NCI-H2081 (cell line): ENCODE measurements at places on chromosomes 12 and 14.

- DNase-seq: no peak
Observed at GRCh38 chr12:98406378-98406777, 109.0 kb upstream of the TMPO start.

- no peak for DNase-seq
Observed at GRCh38 chr14:69101331-69101826, 51.5 kb downstream of the DCAF5 start.

- no peak for DNase-seq
Observed at GRCh38 chr12:1799051-1799881, 21.1 kb upstream of the LRTM2 start.

DNA sequence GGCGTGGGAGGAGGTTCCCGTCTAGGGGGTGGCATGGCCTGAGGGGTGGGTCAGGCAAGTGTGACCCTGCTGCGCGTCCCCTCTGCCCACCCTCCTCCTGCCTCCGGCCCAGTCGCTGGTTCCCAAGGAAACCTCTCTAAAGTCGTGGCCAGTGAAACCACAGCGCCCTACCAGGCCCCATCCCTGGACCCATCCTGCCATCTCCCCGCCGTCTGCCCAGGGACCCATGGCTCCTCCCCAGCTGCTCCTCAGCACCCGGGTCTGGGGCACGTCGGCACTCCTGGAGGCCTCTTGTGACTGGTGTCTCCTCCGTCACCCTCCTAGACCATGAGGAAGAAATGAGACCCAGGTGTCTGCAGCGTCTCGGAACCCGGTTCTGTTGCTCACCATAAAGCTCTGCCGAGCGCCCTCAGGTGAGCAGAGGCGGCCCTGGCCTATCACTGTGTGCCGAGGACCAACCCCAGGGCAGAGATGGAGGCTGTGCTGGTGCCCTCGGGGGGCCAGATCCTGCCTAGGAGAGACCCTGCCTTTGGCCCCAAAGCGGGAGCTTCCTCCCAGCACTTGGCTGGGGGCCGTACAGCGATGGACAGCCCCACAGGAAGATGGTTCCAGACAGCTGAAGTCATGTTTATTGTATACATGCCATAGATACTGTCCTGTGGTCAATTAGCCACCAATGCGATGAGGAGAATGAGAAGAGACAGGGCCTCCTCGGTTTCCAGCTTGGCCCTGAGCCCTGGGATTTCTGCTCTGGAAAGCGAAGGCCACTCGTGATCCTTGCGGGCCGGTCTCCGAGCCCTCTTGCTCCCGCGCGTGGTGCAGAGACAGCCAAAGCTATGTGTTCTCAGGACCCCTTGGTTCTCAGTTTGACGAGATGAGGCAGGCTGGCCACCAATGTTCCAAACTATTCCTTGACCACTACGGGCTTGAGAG is 222.5 kb upstream of the RTL1 start:
- DNase-seq: no peak

GRCh38 chr12:101696251-101697196 is 916 bp upstream of the CHPT1 start:
- DNase-seq: no peak

DNA sequence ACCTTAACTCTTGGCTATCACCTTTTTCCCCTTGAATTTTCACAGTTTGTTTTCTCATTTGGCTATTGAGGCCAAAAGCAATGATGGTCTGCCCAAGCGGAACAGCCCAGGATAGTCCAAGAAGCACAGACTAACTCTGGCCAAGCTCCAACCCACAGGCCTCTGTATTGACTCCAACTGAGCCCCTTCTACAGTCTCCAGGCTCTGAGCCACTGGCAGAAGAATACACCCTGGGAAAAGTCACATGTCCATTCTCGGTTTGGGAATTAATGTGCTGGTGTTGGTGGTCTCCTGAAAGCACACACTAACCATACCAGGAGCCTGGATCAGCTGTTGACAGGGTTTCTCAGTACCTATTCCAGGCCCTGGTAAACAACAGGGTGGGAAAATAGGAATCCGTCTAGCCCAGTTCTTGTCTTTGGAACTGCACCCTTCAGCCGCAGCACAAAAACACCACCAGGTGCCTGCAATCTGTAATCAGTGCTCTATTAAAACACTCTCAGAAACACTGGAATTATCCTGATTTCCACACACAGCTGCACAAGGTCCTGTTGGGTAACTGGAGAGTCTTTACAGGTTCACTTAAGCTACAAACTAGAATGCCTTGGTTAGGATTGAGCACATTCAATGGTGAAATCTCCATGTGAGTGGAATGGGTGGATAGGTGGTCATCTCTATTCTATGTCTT is 63.6 kb downstream of the STXBP6 start:
- DNase-seq: no peak

DNA sequence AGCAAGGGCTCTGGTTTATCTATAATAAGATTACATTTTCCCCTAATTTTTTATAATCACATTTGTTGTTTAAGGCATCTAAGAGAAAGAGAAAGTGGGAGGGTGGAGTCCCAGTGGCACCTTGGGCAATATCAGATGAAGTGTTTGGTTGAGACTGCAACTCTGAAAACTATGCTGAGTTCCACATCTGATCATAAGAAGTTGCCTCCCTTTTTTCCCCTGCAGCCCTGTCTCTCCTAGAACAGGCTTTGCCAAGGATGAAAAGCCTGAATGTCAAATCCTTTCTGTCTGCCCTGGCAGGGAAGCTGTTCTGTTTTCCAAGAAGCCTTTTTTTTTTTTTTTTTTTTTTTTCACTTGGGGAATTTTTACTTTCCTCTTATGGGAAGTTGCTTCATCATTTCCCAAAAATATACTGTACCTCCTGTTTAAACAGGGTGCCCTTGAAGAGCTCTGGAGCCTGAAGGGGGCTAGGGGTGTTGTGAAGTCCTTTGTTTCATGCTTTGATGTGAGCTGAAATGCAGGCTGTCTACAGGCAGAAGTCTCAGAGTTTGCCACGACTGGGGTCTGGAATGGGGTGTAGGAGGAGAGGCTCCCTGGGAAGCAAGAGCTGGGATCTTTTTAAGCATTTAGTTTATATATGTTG is 71.3 kb downstream of the SUSD6 start:
- no peak for DNase-seq

DNA sequence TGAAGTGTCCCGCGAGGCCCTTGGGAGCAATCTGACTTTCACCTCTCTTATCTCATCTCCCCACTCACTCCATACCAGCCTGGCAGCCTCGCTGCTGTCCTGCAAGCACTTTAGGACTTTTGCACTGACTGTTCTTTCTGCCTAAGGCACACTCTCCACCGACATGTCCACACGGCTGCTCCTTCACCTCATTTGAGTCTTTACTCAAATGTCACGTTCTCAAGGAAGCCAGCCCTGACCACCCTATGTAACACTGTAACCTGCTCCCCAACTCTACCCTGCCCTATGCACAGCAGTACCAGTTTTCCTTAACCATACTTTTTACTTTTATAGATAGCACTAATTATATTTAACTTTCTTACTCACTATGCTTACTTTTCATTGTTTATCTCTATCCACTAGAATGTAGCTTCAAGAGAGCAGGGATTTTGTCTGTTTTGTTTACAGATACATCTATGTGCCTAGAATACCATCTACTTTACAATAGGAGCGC is 32.0 kb downstream of the PRKD1 start:
- no peak for DNase-seq

DNA sequence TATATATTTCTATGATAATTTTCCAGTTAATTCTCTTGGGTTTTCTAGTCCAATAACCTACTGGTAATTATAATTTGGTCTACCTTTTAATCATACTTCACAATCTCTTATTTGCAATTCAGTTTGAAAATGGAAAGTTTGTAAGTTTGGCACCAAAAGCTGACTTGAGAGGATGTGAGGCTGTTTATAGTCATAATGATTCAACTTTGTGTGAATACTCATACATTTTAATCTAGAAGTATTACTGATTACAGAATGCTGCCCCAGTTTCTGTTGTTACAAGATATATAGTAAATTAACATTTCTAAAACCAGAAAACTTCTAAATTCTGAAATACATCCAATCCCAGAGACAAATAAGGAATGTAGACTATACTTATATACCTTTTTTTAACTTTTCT is 158.2 kb downstream of the SLC38A4 start:
- DNase-seq: no peak

GRCh38 chr12:1217191-1217949 is 226.3 kb downstream of the ERC1 start:
- peak; percentile 14 for DNase-seq

DNA sequence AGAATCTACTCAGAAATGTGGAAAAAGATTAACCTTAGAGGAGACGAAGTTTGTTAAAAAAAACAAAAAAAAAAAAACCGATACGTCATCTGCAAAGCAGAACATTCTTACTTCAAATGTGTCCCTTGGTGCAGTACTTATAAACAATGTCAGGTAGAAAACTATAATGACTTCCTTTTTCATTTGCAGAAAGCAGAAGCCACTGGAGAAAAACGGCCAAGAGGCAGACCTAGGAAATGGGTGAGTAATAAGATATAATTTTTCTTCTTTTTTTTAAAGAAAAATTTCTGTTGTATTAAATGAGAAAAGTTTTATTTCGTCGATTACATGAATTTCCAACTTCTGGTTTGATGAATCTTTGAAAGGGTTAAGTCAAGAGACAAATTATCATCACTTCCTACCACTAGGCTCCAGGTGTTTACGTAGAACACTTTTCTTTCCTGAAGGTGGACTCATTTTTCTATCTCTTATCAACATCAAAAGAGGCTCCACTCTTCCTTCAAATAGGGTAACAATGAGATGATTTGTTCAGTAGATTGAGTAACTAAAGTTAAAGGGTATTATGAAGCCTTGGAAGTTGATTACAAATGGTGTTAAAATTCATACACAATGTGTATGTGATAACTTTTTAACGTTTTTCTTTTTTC is 14.2 kb downstream of the HMGA2 start:
- DNase-seq: no peak

DNA sequence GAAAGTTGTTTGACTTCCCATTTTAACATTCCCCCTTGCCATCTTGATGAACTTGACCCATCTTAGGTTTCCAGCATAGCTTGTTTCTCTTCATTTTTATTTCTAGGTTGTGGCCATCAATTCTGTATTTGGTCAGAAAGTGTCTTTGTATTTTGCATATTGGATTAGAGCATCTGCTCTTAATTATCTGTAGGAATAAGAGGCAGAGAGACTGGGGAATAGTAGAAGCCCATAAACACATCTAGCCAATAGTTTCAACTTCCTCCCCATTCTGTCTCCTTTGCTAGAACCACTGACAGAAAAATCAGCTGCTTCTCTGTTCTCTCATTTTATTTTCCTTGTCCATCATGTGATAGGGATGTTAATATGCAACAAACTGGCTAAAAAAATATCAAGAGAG is 8.2 kb downstream of the SOCS2 start:
- DNase-seq: no peak

DNA sequence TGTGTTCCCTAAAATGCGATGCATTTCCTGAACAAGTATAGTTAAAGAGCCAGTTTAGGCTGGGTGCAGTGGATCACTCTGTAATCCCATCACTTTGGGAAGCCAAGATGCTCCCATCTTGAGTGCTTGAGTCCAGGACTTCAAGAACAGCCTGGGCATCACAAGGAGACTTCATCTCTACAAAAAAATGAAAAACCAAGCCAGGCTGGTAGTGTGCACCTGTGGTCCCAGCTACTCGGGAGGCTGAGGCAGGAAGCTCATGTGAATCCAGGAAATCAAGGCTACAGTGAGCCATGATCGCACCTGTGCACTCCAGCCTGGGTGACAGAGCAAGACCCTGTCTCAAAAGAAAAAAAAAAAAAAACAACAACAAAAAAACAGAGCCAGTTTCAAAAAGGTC is 26.3 kb downstream of the HECTD1 start:
- DNase-seq: no peak

- no peak for DNase-seq
Observed at GRCh38 chr12:13976028-13976584, 5.3 kb downstream of the GRIN2B start.

GRCh38 chr12:123131291-123131832 is 19.5 kb downstream of the PITPNM2 start:
- no peak for DNase-seq

GRCh38 chr12:50557421-50557820 is 52.6 kb downstream of the DIP2B start:
- no peak for DNase-seq

DNA sequence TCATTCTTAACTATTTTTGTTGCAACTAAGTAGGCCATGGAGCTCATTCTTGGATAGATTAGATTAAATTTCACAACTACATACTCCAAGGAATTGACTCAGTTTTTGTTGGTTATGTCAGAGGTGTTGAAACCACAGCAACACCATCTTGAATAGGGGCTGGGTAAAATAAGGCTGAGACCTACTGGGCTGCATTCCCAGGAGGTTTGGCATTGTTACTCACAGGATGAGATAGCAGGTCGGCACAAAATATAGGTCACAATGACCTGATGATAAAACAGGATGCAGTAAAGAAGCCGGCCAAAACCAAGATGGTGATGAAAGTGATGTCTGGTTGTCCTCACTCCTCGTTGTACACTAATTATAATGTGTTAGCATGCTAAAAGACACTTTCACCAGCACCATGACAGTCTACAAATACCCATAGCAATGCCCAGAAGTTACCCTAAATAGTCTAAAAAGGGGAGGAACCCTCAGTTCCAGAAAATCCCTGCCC is 20.9 kb downstream of the DMAC2L start:
- no peak for DNase-seq

DNA sequence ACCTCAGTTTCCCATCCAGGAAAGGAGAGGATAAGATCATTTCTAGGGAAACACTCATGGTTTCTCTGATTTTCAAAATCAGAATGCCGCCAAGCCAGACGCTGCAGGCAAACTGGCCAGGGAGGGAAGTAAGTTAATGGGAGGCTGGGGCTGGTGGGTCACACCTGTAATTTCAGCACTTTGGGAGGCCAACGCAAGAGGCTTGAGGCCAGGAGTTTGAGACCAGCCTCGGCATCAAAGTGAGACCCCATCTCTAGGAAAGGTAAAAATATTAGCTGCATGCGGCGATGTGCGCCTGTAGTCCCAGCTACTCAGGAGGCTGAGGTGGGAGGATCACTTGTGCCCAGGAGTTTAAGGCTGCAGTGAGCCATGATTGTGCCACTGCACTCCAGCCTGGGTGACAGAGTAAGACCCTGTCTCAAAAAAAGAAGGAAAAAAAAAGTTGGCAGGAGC is 587 bp downstream of the SELPLG start:
- DNase-seq: no peak

- no peak for DNase-seq
Observed at GRCh38 chr14:49774106-49774505, 6.2 kb downstream of the KLHDC2 start.

DNA sequence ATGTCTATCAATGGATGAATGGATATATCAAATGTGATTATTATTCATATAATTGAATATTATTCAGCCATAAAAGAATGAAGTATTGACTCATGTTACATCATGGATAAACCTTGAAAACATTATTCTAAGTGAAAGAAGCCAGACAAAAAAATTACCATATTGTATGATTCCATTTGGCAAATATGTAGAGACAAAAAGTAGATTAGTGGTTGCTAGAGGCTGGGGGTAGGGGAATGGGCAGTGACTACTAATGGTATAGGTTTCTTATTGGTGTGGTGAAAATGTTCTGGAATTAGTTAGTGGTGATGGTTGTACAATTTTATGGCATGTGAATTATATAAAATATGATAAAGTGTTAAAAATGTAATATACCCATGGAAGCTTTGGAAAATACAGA is 31.8 kb upstream of the GNS start:
- DNase-seq: no peak
